NCI-H1092 (cell line): ENCODE measurements at places on chromosomes 1 and 21.

GRCh38 chr1:231335663-231336602, 1.7 kb downstream of the EXOC8 start:
- DNase-seq: no peak

DNA sequence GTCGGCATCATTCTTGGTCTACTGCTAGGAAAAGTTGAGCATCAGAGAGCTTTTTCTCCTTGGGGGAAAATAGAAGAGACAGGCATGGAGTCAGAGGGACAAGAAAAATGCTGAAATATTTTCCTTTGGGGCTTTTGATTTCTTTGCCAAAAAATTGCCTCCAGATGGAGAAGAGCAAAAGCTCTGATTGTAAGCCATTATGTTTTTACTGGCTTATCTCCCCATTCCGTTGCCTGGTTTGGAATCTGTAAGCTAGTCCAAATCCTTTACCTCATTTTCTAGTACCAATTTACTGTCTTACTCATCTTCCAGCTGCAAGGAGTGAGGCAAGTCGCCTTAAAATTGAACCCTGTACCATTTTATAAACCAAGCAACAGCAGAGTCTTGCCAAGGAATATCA, 23.3 kb upstream of the NBL1 start:
- no peak for DNase-seq

GRCh38 chr1:225517697-225518096, 89.9 kb upstream of the LBR start:
- no peak for DNase-seq

DNA sequence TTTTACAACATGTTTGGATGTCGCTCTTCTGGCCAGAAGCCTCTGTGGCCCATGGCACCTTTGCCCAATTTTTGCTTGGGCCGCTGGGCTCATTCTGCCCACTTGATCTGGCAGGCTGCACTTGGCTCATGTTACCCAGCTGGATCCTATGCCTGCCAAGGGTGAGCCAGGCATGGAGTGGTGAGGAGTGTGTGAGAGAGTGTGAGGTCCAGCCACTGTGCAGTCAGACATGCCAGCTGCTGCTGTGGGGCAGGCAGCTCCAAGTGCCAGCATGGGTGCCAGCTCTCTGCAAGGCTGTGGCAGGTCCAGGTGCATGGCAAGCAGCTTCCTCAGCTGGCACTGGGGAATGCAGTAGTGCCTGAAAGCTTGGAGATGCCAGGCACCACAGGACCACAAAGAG, 71.0 kb downstream of the EBNA1BP2 start:
- no peak for DNase-seq

DNA sequence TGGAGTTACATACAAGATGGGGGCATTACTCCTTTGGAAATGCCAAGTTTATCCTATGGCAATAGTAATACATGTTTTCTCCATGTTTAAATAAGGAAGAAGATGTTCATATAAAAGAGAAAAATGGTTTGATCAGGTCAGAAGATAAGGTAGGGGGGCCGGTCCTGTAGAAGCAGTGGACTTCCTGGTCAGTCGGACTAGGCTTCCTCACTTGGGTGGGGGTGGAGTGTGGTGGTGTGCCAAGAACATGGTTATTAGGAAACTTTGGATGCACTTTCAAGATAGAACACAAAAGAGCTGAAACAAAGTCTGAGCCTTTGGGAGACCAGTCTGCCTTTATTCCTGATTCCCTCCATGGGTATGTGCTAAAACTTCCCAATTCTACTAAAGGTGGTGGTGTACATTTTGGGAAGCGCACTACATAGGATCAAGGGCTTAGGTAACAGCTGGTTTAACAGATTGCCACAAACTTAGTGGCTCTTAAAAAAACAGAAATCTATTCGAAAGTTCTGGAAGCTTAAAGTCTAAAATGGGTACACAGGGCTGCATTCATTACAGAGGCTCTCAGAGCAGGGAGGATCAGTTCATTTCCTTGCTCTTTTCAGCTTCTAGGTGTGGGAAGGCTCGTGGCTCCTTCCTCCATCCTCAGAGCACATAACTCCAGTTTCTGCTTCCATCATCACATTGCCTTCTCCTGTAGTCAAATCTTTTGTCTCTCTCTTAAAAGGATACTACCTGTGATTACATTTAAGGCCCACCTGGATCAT, 64.6 kb downstream of the KDM1A start:
- no peak for DNase-seq

GRCh38 chr1:27116232-27116631, 38.7 kb downstream of the SLC9A1 start:
- no peak for DNase-seq

DNA sequence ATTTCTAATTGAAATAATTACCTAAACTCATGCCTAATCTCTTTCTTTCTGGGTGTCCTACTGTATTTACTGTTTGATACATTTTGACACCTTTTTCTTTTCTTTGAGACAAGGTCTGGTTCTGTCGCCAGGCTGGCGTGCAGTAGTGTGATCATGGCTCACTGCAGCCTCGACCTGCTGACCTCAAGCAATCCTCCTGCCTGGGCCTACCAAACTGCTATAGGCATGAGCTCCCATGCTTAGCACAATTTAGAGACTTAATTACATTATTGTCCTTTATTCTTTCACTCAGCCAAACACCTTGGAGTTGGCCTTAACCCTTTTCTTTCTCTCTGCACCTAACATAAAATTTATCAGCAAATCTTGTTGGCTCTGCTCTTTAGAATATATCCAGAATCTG, 139.8 kb upstream of the KIF26B start:
- DNase-seq: no peak

DNA sequence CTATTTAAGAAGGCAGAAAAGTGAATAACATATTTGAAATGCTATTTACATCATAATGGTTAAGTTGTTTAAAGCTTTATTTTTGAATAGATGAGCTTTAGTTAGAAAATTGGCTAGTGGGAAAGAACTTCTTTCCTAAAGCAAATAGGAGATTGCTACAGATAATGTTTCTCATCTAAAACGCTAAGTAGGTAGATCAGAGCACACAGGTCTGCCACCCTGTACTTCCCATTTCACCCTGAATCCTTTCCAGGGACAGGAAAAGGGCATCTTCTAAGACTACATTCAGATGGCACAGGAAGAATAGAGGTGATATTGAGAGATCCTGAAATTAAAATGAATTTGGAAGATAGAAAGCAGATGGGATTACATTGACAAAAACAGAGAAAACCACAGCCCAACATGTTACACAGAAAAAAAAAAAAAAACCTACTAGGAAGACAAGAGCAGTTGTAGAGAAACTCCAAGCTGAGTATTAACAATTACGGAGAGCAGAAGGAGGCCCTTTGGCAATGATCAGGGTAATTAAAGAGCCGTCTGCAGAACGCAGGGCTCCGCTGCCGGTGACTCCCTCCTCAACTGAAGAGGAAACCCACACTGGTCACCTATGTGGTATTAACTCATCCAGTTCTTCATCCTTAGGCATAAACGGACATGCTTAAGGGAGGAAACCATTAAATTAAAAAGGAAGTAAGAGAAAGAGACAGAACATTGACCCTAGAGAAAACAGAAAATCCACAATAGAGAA, 53.6 kb upstream of the MAP10 start:
- DNase-seq: no peak

GRCh38 chr1:87600854-87601253, 272.2 kb downstream of the LMO4 start:
- DNase-seq: no peak

- DNase-seq: no peak
These were observed 22.4 kb upstream of the DR1 start for GRCh38 chr1:93323185-93323820.

- no peak for DNase-seq
These were observed at the start of gene SYPL2 for GRCh38 chr1:109466452-109467300. Gene SYPL2 (plus strand): TSS chr1:109466546. CDS start chr1:109466844, 298 bp downstream.

- no peak for DNase-seq
These were observed 78.9 kb downstream of the MAP3K21 start for GRCh38 chr1:233406339-233406960.

GRCh38 chr1:76225526-76225925, 151.0 kb downstream of the ST6GALNAC3 start:
- no peak for DNase-seq

GRCh38 chr1:205421798-205422197, at the start of gene LEMD1:
Gene LEMD1 (minus strand): TSS chr1:205422056. CDS start chr1:205420536, 1,520 bp downstream.
- peak; percentile 25 for DNase-seq

DNA sequence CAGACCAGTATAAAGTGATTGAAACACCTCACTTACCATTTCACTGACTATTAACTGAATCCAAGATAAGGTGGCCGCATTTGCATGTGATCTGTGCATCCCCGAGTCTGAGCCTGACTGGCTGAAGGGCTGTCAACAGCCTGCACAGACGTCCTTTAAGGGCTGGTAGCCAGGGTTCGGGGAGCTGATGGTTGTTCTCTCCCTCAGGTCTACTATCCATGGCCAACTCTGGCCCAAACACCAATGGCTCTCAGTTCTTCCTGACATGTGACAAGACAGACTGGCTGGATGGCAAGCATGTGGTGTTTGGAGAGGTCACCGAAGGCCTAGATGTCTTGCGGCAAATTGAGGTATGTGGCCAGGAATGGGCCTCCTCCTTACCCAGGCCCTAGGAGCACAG, 14.0 kb downstream of the PPIE start:
- no peak for DNase-seq

GRCh38 chr1:202007805-202008489, 2.4 kb upstream of the ELF3 start:
- no peak for DNase-seq

- peak; percentile 72 for DNase-seq
These were observed 33.3 kb downstream of the COQ8A start for GRCh38 chr1:226973371-226973897.

DNA sequence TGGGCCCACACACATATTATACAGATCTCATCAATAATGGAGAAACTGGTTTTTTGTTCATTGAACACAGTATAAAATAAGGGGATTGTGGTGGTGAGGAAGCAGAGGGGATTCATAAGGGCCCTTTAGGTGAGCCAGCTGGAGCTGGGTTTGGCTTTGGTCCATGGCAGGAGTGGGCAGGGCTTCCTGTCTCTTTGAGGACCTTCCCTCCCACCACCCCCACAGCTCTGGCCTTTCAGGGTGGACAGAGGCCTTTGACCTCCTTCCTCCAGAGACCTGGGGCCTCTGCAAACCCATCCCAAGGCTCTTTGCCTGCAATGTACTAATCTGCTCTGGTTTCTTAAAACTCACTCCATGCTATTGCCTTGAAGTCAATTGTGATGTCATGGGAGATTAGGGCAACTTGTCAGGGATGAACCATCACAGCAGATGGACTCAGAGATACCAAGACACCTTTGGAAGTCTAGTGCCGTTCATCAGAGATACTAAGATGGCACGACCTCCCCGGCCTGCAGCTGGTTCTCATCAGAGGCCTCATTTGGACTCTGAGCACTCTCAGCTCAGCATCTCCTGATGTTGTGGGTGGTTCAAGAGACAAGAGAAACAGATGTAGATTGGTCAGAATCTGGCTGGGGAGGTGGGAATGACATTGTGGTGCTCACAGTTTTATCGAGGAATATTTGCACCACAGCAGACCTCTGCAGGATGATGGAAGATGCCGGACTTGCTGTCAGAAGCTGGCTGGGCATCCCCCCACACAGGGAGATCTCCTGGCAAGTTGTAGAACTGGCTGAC, 37.9 kb downstream of the LHX4 start:
- DNase-seq: no peak

DNA sequence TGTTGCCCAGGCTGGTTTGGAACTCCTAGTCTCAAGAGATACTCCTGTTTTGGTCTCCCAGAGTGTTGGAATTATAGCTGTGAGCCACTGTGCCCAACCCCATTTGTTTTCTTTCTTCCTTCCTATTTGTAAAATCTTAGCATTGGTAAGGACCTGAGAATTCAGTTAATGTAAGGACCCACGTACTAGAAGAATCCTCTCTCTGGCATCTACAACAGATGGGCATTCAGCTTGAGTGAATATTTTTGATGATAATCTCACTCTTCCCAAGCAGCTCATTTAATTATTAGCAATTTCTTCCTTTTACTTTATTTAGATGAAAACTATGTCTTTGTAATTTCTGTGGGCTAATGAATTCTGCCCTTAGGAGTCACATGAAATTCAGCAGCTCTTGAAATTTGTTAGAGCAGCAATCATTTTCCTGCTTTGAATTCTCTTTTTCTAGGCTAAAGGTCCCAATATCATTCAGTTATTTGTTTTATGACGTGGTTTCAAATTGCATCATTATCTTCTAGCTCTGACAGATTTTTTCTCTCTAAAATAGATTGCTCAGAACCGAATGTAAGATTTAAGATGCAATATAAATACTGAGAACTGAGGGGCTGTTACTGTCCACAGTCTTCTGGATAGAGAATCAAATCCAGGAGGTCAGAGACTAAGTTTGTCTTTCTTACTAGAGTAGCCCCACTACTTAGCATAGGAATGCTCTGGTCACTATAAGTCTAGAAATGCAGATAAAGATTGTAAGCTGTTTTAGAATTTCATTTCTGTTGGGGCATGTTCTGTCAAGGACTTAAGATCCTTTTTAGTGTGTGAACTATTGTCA, 59.4 kb downstream of the EPB41 start:
- DNase-seq: no peak

- no peak for DNase-seq
These were observed 116.9 kb upstream of the COA6 start for GRCh38 chr1:234256359-234256758.

DNA sequence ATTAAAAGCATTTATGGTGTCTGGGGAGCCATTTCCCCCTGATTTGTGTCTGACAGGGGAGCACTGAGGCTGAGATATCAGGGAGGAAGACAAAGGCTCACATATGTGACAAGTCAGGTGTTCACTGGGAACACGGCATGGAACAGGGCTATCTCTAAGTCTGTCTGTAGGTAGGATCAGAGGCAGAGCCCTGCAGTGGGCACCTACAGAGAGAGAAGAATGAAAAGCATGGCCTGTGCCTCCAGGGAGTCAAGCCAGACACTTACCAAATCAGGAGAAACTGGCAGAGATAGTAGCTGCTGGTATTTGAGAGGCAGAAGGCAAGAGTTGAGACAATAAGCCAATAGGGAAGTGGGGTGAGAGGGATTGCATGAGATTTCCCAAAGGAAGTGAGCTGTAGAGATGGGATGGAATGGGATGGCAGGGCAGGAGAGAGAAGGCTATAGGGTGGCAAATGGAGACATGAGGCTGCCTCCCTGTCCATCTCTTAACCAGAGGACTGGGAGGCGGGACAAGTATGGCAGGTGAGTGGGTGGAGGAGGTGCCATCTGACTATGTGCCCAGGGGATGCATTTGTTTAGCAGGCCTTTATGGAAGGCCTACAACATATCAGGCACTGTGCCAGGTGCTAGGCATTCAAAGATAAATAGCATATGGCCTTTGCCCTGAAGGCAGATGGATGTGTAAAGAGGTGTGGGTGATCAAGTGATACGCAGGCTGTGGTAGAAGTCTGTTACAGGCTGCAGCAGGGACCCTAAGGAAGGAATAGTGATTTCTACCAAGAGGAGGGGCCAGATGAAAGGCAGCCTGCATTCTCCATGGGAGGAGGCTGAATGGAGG, 136.2 kb upstream of the IPO9 start:
- DNase-seq: peak; percentile 58

DNA sequence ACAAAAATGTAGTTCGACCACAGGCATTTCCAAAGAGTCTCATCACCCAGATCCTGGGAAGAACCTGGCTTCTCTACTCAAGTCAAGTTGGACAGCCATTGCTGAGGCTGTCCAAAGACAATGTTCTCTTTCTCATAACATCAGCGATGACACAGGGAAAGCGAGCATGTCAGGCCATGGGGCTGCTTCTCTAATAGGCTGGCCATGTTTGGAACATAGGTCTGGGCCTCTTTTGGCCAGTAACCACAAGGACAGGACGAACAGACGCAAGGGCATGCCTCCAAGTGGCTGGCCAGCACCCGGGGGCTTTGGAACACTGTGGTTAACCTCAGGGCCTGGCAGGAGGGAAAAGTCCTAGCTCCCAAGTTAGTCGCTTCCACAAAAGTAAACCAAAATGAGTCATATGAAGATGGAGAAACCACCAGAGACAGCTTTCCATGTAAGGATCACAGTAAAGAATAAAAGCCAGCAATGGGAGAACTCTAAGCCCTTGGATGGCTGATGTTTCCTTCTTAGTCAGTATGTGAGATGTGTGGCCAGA, 80.6 kb upstream of the SLC44A3 start:
- DNase-seq: no peak
